ENCODE measurements at places on chromosomes 16 and 17.

DNA sequence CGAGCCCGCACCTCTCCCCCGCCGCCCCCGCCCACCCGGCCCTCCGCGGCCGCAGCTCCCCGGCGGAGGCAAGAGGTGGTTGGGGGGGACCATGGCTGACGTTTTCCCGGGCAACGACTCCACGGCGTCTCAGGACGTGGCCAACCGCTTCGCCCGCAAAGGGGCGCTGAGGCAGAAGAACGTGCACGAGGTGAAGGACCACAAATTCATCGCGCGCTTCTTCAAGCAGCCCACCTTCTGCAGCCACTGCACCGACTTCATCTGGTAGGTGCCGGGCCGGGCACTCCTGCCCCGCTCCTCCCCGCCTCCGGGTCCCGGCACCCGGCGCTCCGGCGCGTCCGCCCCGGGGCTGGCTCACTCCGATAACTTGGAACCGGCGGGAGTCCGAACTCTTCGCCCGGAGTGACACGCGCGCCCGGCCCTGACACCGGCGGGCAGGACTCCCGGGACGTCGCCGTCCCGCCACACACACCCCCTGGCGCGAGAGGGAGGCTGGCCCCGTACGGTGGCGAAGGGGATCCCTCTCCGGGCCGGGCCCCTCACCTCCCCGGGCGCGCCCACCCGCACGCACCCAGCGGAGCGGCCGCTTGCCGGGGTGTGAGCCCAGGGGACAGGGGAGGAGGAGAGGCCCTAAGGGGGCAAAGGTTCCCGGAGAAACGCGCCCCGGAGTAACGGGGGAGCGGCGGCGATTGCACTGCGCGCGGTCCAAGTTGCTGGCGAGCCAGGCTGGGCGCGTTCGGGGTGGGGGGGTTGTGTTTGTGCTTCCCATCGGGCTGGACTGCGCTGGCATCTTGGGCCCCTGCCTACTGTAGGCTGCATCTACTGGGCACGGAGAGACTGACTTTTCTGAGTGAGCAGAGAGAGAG, 581 bp downstream of the PRKCA start:
- DNase-seq: no peak

DNA sequence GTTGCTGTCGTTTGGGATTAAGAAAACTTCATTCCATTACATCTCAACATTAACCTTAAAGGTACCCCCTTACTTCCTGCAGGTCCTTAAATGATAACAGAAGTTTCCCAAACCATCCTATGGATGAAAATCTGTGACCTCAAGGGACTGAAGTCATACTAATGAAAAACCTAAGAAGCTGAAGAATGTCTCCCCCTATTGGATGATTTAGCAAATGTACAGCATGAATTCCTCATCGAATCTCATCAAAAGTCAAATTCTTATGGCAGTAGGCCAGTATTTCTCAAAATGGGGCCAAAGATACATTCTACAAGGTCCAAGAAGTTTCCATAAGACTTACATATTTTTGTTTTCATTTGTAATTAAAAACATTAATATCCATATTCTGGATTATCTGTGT, 13.5 kb downstream of the SCO1 start:
- DNase-seq: no peak

DNA sequence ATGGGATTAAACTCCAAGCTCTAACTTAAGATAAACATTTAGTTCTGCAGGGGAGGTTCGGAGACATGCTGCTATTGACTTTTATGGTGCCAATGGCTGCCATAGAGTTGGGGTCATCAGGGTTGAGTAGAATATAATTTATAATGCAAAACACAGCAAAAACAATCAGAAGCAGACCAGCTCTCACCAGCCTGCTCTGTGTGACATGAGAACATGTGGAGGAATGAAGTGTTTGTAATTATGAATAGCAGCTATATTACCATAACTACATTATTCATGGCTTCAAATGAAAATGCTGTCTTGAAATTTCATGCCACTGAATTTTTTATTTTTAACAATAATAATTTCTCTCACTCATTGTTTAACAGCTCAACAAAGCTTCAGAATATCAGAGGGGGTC, 645.6 kb upstream of the CDH8 start:
- no peak for DNase-seq

DNA sequence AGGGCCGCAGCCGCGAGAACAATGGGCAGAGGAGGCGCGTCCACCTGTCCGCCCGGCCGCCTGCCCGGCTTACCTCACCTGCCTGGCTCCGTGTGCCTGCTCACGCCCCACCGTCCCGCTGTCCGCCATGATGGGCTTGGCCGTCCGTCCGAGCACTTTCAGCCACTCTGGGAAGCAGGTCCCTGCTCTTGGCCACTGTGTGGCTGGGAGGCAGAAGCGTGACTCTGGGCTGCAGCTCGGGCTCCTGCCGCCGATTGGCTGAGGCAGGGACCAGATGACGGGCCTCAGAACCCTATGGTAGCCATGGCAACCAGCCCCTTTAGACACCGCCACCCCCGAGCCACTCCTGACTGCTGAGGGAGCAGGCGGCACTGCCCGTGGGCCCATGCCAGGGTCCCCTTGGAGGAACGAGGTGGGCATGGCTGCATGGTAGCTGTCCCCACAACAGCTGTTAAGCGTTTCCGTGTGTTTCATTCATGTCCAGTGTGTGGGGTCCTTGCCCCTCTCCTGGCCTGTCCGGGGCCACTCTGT, 8.9 kb upstream of the AXIN1 start:
- no peak for DNase-seq

DNA sequence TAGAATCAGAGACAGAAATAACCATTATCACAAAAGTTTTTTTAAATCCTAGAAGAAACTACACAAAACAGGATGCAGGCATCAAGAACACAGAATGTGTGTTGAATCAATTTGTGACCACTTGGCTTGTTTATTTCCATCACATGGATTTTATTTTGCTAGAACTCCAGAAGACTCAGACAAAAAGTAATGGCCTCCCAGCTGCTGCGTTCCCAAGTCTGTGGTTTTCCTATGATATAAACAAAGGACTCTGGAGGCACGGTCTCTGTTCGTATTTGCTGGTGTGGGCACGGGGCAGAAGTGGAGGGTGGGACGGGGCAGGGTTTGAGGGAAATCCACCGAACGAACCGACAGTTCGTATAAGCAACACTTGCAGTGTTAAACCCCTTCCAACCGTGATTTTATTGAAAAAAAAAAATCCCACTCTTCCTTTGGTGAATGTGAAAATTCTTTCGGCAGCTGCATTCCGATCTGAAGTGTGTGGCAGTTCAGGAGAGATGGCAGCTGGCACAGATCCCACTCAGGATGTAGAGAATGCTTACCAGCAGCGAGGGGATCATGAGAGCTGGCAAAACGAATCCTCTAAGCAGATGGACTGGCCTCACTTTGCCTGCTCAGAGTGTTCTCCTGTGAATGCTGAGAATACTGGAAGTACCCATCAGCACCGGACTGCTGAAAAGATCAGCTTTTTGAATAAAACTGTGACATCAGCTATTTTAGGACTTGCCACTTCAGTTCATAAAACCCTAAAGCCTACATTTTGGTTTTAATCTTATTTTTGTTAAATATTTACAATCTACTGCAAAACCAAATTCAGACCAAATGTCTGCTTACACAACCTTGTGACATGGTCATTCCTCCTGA, 165.2 kb downstream of the VPS53 start:
- no peak for DNase-seq

GRCh38 chr16:72996291-72997062, 51.5 kb downstream of the ZFHX3 start:
- no peak for DNase-seq

DNA sequence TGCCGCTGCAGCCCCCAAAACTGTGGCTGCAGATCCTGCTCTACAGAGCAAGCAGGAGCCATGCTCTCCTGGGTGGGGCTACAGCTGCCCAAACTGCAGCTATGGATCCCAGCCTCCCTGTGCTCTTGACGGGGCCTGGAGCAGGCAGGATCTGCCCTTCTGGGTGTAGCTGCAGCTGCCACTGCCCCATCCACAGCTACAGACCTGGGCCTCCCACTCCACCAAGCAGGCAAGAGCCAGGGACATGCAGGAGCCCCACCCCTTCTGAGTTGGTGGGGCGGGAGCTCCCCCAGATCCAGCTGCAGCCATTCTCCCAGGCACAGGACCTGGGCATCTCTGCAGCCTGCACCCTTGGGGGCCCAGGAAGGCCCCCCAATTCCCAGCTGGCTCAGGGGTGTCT, 551.2 kb upstream of the CA10 start:
- no peak for DNase-seq

- no peak for DNase-seq
Observed at GRCh38 chr16:58317608-58318152, 22.9 kb upstream of the PRSS54 start.

- DNase-seq: no peak
Observed at GRCh38 chr17:58531122-58531521, 16.7 kb upstream of the MTMR4 start.

- DNase-seq: no peak
Observed at GRCh38 chr17:81210868-81211267, 11.9 kb downstream of the CEP131 start.

DNA sequence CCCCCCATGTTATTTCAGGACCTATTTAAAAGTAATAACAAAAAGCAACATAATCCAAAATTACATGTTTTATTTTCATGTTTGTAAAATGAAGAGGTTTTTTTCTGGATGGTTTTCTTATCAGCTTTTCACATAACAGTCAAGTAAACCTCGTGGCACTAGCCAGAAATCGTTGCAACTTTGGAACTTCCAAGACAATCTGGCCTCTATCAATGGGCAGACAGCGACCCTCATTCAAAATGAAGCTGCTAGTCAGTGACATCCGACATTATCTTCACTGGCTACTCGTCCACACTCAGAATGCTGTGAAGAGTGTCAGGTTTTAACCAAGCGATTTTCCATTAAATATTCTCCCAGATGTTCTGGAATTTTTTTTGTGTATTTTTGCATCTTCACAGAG, 22.7 kb downstream of the ZNF652 start:
- no peak for DNase-seq

GRCh38 chr16:28010671-28011070, 52.8 kb downstream of the GSG1L start:
- DNase-seq: no peak

DNA sequence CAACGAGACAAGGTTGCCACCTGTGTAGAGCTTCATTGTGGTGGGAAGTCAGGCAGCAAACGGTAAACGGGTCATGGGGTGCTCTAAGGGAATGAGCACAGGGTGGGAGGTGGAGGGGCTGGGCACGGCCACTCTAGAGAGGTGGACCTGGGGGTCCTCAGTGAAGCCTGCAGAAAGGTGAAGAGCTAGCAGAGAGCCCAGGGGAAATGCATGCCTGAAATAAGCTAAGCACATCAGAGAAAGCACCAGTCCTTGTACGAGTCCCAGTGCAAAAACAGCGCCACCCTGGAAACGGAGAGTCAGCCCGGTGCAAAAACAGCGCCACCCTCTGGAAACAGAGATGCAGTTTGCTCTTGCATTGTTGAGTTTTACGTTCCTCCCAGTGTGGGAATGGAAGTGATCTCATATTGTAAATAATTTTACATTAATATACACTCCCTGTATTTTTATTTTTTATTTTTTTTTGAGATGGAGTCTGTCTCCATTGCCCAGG, 65.0 kb downstream of the TBC1D16 start:
- DNase-seq: no peak

Measured in stimulated activated CD4-positive, alpha-beta T cell treated with anti-CD3 and anti-CD28 coated beads, Interleukin-12 subunit alpha, Interleukin-12 subunit beta, amount 100 ng/mL, for 48 hours (primary cell).